ENCODE measurements at places on chromosomes 6 and 20.

GRCh38 chr6:46118157-46118556, 11.6 kb upstream of the ENPP4 start:
- no peak for DNase-seq

DNA sequence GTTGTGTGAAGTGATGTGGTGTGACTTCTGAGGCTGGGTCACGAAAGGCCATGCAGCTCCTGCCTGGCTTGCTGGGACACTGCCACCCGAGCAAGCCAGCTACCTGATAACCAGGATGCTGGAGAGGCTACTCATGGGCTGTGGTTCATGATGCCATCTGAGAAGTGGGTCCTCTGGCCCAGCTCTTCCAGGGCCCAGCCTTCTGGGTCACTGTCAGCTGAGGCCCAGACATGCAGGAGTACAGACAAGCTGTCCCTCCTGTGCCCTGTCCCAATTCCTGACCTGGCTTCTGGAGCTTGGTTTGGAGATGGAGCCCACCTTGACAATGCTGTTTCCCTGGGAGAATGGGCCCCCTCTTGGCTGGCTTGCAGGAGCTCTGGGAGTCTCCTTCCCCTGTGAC, 87.0 kb downstream of the DHX35 start:
- no peak for DNase-seq

DNA sequence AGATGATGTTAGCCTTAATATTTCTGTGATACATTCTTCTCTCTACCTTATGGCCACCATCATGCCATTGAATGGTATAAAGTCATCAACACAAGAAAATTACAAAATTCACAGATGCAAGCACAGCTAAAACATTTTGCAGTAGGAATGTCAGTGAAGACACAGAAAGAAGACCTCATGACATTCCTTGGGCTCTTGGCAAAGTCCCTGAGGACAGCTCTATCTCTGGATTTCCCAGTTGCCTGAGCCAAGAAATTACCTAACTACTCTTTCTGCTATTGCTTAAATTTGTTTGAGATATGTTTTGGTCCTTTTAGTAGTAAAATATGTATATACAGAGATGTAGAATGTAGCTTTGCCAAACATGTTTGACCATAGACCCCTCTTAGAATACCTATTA, 201.0 kb upstream of the STXBP5 start:
- no peak for DNase-seq

DNA sequence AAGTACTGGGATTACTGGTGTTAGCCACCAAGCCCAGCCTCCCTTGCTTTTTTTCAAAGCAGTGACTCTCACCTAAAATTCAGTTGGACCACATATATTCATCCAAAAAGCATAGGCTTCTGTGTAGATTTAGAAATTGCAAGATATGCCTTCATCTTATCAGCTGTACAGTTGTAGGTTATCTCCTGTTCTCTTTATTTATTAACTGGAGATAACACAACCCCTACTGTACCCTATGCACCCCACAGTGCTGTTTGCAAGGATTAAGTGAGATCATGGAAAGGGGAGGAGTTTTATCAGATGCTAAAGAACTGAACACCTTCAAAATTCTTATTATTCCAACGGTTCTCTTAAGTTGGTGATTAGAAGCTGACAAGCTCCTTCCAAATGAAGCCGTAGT, 164.4 kb upstream of the JARID2 start:
- DNase-seq: no peak

DNA sequence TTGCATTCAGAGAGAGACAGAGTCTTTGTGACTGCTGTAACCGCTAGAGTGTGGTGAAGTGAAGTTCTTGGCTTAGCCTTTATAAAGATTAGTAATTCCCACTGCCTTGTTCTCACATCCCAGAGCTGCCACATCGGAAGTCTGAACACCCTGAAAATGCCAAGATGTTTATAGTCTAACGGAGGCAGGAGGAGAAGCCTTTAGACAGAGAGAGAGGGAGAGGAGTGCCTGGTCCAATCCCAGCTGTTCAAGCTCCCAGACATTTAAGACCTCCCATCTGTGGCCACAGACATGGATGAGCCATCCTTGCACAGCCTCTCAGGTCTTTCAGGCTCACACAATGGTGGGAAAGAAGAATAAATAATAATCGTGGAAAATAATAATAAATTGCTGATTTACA, 1422.8 kb upstream of the EYS start:
- DNase-seq: no peak

- no peak for DNase-seq
These were observed 218.2 kb downstream of the OR2B2 start for GRCh38 chr6:27693766-27694546.

- no peak for DNase-seq
These were observed 33.4 kb downstream of the KIF25 start for GRCh38 chr6:168030908-168031307.

DNA sequence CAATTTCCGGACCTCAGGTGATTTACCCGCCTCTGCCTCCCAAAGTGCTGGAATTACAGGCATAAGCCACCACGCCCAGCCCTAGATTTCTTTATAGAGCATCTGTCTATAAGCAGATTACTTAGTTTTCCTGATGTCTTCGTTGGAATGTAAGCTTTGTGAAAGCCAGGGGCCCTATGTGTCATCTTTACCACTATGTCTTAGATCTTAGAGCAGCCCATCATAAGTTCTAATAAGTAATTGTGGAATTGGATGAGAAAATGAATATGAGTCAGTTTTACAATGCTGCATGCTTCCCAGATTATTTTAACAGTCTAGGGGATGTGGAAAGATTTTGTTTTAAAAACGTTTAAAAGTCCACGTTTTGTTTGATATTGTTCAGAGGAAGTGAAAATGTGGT, 9.1 kb upstream of the ZBTB2 start:
- DNase-seq: no peak

- DNase-seq: no peak
These were observed 16.8 kb downstream of the PGM3 start for GRCh38 chr6:83176246-83176645.

DNA sequence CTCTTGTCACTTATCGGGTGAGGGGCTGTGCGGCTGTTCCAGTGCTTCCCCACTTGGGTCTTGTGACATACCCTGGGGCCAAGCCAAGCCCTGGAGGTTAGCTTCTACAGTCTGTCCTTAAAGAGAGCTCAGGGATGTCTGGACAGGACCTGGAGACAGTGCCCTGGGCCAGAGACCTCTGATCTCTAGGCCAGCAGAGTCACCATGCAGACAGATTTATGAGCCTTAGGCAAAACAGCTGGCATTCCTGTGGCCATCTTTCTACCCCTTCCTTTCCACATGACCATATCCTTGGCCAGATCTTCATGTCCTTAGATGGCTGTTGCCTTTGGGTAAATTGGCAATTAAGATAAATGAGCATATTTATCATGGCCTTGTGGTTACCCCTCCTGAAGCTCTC, 678.6 kb downstream of the MAFB start:
- DNase-seq: no peak

DNA sequence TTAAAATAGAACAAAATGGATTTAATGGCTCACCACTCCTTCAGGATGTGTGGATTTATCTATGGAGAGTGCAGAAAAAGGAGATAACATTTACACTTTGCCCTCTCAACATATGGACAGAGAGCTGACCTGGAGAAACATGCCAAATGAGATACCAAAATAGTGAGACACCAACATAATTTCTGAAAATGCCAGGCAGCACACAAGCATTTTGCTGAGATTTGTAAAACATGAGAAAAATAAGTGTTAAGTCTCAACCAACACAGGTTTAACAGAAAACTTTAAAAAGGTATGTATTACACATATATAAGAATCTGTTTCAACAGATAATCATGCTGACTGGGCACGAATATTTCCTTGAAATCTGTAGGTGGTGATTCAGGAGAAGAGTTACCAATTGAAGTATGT, 145.2 kb downstream of the REV3L start:
- DNase-seq: no peak

- no peak for DNase-seq
These were observed 1.5 kb upstream of the SNRNP48 start for GRCh38 chr6:7588506-7588905.

GRCh38 chr20:7146552-7147219, 379.2 kb downstream of the BMP2 start:
- DNase-seq: no peak

- DNase-seq: no peak
These were observed 19.4 kb upstream of the BRPF3 start for GRCh38 chr6:36177166-36177565.

GRCh38 chr20:36883977-36884535, 8.1 kb downstream of the TLDC2 start:
- DNase-seq: no peak

DNA sequence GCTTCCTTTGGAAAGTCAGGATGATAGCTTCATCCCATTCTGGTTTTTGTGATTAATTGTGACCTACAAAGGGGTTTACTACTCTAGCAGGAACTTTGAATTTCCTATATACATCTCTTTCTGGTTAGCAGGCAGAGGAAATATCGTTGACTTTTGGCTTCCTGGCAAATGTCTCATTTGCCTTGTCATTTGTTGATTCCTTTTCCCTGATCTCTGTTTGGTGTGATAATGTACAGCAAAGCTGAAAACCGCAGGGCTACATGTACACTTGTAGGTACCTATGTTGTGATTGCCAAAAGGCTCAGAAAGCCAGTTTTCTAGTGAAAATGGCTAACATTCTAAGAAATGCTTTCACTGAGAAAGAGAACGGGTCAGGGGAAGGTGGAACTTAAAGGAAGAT, 44.3 kb downstream of the TOP1 start:
- DNase-seq: no peak

- DNase-seq: no peak
These were observed 2.5 kb downstream of the AKIRIN2 start for GRCh38 chr6:87699576-87699975.

DNA sequence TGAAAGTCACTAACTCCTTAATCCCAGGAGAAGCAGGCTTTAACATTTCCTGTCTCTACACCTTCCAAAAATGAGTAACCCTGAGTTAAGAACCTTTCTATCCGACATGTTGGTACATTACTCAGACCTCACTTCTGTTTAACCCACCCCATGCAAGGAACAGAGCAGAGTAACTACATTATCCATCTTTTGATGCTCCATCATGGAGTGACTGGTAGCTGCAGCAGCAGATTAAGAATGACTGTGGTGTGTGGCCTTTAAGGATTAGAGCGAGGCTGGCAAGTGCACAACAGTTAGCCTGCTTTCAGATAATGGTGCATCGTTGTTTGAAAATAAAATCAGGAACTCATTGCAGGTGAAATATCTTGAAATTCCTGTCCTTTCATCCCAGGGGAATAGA, 2.0 kb downstream of the TRAF3IP2 start:
- no peak for DNase-seq

DNA sequence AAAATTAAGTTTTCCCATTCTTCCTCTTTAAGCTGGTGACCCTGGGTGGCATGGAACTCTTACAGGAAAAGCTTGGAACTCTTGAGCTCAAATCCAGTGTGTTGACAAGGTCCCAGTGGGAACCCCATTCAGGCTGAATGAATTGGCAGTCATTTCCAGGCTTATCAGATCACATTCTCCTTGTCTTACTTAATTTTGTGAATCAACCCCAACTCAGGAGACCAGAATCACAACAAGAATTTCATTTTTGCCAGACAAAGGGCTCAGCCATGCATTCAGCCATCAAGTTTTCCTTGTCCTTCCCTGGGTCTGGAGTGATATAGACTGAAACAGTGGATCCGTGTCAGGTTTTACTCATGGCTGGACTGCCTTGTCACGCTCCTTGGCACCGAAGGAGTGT, 92.1 kb upstream of the EEF1E1 start:
- DNase-seq: no peak
